ENCODE measurements at places on chromosomes 11 and 22.

GRCh38 chr11:33438301-33438700 is 181.1 kb downstream of the HIPK3 start:
- no peak for DNase-seq

DNA sequence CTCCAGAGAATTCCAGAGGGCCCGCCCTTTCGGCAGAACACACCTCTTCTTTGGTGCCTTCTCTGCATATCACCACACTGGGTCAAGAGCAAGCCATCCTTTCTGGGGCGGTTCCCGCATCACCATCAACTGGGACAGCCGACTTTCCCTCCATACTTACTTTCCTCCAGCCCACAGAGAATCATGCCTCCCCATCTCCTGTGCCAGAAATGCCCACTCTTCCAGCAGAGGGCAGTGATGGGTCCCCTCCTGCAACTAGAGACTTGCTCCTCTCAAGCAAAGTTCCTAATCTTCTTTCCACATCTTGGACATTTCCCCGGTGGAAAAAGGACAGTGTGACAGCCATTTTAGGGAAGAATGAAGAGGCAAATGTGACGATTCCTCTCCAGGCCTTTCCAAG is 157.7 kb downstream of the C11orf91 start:
- DNase-seq = peak; percentile 7

- no peak for DNase-seq
These were observed 3.9 kb downstream of the CSTF3 start for GRCh38 chr11:33157103-33158027.

DNA sequence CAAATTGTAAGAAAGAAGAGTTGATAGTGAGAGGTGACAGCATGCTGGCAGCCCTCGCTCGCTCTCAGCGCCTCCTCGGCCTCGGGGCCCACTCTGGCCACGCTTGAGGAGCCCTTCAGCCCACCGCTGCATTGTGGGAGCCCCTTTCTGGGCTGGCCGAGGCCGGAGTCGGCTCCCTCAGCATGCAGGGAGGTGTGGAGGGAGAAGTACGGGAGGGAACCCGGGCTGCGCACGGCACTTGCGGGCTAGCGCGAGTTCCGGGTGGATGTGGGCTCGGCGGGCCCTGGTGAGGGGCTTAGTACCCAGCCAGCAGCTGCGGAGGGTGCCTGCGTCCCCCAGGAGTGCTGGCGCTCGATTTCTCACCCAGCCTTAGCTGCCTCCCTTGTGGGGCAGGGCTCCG is 539.7 kb upstream of the CCDC179 start:
- DNase-seq = no peak

GRCh38 chr22:19220867-19221266 is 42.3 kb upstream of the SLC25A1 start:
- no peak for DNase-seq

DNA sequence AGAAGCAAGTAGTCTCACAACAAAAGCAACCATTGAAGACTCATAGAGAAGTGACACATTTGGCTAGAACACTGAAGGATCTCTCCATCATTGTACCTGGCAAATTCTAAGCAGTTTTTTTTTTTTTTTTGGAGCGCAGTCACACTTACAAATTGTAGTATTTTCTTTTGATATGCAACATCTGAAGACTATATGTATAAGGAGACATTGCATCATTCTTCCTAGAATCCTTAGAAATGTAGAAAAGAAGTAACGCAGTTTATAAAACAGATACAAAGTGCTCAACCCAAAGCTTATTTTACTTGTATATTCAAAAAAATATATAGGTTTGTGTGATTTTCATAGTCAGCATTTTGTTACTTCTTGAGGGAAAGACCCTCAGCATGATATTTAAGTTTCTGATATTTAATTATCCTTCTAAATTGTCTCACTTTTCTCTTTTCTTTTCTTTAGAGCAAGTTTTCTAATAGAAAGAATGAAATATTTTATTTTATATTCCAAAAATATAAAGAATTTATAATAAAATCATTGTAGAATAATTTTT is 20.0 kb downstream of the KDM4D start:
- DNase-seq = no peak

Measured in right renal pelvis (tissue), 4 donors.